ENCODE measurements at places on chromosomes 5 and 9.
A peak's percentile ranks its signal among the peaks of the same experiment; 100 is the strongest.

DNA sequence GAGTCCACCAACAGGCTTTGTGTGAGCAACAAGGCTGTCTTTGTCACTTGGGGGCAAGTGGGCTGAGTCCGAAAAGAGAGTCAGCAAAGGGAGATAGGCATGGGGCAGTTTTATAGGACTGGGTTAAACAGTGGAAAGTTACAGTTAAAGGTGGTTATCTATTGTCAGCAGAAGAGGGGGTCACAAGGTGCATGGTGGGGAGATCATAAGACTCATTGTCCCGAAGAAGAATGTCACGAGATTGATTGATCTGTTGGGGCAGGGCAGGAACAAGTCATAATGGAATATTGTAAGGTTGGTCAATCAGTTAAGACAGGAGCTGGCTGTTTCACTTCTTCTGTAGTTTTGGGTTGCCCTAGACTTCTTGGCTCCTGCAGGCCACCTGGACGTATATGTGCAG is 7.6 kb upstream of the HMGCS1 start:
- no peak for DNase-seq

DNA sequence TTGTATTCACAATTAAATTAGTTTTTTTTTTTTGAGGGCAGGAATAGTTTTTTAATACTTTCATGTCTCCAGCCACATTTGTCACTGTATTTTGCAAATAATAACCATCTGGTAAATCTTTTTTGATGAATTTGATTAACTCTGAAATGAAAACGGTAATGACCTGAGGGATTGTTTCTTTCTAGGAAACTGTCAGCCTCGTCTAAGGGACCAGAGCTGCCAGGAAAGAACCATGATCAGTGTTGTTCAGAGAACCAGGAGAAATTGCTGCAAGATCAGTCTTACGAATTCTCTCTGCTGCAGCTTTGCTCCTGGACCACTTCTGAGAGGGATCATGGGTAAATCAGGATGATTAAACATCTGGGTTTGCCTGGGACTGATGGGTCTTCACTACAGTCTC is 114.5 kb upstream of the TAF11L2 start:
- DNase-seq = no peak

- no peak for DNase-seq
These were observed 2.0 kb downstream of the CTNND2 start for GRCh38 chr5:11902201-11902619.

DNA sequence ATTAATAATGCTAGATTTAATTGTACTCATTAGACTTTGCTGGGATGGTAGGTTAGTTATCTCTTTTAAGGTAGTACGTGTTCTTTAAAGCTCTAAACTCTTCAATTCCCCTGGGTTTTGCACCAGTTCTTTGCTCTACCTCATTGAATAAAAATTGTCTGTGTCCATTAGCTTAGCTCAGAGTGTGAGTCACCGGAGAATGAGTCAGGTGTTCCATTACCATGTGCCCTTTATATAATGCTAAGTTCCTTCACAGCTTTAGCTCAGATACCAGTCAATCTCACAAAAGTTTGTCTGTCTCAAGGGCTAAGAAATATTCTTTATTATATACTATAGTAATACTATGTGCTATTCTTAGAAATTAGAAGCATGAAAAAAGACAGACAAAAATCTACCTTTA is 339.4 kb downstream of the PRELID2 start:
- DNase-seq = no peak

DNA sequence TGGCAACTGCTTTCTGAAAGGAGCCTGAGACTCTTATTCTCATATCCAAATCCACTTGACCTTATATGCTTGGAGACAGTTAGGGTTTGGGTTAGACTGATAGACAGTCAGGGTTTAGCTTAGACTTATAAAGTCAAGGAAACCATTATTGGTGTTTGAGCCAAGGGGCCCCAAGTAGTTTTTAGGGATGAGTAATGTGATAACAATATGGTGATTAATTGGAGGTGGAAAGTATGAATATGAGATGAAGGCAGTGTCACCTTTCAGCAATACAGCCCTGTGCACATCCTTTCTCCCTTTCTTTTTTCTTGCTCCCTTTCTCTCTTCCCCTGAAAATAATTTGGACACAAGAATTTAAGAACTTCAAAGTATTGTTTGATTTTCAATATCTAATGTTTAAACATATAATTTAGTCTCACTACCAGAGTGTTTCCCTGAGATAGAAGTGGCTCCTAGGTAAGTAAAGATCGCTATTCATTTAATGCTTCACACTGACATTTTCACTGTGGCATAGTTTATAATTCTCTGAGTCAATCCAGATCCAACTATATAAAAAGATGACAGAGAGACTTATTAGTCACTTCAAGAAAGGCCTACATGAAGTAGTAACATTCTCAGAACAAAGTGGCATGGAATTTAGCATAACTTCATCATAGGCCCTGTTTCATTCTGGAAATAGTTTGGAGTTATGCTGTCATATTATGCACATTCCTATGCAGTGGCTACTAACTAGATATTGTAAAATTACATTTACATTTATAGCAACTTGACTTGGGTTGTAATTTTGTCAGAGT is 200.8 kb downstream of the CHSY3 start:
- no peak for DNase-seq

GRCh38 chr5:29822521-29822920 is 1371.0 kb upstream of the CDH6 start:
- no peak for DNase-seq

DNA sequence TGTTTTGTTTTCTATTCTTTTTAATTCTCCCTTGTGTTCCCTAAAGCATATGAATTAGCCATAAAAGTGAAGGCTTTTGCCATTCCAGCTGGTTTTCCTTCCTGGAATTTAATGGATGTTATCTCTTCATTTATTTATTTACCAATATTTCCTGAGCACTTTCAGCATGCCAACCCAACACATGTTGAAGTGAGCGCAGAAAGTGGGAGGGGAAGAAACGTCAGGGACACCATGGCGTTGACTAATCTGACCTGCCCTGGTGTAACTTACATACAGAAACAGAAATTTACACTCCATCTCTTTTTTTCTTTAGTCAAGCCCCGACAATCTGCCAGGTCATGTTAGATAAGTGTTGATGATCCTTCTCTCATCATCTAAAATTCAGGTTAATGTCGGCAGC is 247.5 kb downstream of the PCSK5 start:
- no peak for DNase-seq

DNA sequence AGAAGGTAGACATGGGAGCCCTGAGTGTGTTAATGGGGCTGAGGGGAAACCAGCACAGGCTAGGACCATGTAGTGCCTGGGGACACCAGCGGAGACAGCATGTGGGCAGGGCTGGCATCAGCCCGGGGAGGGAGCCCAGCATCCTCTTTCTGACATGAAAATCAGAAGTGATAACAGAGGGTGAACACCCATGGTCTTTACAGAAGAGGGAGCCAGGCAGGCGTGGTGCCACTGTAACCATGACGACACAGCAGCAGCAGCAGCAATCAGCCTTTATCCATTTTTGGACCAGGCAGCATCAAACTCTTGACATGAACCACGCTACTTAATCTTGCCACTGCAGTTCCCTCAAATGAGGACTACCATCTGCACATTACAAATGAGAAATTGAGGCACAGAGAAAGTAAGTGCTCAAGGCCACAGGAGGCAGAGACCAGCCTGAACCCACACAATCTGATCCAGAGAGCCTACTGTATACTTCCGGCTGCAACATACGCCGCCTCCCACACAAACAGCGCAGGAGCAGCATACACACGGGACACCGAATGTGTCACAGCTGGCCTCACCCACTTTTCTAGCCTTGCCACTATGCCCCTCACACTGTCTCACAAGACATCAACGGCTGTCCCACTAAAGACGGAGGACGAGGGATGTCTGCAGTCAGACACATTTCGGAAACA is 23.8 kb downstream of the CAMSAP1 start:
- no peak for DNase-seq

- no peak for DNase-seq
These were observed 1.5 kb upstream of the SIT1 start for GRCh38 chr9:35651956-35652828.

DNA sequence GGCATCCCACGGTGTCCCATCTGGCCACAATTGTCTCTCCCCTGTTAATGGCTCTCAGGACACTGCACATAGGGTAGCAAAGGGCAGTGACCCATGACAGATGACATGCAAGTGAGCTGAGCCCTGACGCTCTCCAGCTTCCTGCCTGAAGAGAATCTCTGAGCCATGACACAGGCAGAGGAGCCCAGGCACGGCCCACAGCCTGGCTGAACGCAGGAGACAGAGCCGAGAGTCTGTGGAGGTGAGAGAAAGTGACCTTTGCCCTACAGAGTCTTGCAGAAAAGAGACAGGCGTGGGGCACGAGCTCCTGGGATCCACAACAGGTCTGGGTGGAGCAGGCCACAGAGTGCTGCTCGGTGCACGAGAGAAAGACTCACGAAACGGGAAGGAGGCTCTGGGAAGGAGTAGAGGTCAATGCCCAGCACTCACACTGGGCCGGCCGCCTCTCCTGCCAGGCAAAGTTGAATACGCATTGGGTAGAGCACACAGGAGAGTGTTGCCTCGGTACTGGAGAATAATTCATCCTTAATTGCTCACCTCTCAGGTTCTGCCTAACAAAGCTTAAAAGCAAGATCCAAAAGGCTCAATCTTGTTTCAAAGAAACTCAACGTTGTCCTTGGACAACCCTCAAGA is 90.3 kb downstream of the MRPL36 start:
- no peak for DNase-seq

GRCh38 chr5:8813180-8813579 is 732.7 kb downstream of the SEMA5A start:
- no peak for DNase-seq

GRCh38 chr5:148839960-148840359 is 13.5 kb downstream of the ADRB2 start:
- DNase-seq = no peak

GRCh38 chr9:78030553-78031443 is 813 bp downstream of the GNAQ start:
- DNase-seq = peak; percentile 72

- DNase-seq = no peak
These were observed 305.0 kb upstream of the MEF2C start for GRCh38 chr5:89187883-89188465.

DNA sequence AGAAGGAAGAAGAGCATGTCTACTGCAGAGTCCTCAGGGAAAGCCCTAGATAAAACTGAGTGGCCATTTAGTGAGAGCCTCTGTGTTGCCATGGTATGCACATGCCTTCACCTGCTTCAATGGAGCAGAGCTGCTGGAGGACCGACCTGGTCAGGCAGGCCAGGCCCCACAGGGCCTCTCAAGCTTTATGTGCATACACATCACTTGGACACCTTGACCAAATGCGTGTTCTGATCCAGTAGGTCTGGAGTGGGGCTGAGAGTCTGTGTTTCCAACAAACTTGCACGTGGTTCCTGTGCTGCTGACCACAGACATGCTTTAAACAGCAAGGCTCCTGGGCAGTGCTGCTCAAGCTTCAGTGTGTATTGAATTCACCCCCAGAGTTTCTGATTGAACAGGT is 51.4 kb upstream of the SLC2A8 start:
- no peak for DNase-seq

DNA sequence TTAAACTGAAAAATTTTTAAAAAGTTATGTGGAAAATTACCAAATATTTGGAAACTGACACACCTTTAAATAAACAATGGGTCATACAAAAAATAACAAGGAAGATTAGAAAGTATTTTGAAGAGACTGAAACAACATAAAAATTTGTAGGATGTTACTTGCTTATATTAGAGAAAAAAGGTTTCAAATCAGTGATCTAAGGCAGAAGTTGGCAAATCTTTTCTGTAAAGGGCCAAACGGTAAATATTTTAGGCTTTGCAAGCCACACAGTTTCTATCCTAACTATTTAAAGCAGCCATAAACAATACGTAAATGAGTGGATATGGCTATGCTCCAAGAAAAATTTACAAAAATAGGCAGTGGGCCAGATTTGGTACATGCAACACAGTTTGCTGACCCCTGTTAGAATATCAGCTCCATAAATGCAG is 81.3 kb downstream of the OXCT1 start:
- DNase-seq = no peak

DNA sequence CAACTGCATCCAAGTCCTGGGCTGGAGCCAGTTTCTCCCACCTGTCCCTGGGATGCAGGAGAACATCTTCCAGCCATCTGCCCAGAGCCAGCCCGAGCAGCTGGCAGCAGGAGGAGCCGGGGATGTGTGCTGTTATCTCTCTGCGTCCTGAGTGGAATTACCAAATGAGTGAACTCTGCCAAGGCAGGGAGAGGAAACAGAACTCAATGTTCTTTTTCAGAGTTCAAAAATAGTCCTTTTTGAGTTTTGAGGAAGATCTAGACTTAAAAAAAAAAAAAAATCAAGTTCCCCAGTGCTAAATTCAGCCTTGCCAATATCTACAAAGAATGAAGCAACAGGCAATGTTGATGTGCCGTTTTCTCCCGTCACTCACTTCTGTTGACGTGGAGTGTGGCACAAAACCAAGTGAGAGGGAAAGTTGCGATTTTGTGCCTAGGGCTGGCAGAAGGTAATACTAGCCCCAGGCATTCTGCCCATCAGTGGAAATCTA is 56.2 kb downstream of the TMOD1 start:
- DNase-seq = no peak

DNA sequence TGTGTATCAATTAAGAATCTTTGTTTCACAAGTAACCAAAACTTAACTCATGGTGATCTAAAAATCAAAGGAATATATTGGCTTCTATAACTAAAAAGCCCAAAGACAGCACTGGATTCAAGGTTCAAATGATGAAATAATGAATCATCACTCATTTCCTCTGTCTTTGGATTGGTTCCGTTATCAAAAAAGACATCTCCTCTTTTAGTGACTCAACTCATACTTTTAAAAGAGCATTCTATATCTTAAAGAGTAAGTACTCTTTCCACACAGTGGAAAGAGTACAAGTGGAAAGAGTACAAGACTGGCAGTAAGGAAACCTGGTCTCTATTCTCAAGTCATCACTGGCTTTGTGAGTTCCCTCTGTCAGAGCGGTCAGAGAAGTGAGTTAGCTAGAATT is 141.4 kb upstream of the NMUR2 start:
- no peak for DNase-seq

DNA sequence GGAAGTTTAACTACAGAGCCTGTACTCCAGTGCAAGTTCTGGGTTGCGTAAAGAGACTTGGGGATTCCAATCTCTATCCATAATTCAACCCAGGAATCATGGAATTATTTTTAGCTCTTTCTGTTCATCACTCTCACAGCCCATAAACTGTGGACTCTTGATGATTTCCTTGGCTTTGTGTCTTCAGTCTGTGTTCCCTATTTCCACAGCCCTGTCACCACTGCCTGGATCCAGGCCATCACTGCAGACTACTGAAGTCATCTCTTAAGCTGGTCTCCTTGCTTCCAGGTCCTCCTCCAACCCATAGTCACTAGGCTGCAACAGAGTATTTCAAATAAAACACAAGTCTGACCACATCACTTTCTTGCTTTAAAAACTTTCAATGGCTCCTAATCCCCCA is 211.7 kb downstream of the PLK2 start:
- DNase-seq = no peak

- DNase-seq = no peak
These were observed 11.7 kb downstream of the MED7 start for GRCh38 chr5:157130925-157131324.
